NCI-H1417 (cell line): ENCODE measurements at places on chromosomes 12 and 14.

GRCh38 chr14:34554540-34555250 is 15.2 kb upstream of the EAPP start:
- DNase-seq, result no peak

DNA sequence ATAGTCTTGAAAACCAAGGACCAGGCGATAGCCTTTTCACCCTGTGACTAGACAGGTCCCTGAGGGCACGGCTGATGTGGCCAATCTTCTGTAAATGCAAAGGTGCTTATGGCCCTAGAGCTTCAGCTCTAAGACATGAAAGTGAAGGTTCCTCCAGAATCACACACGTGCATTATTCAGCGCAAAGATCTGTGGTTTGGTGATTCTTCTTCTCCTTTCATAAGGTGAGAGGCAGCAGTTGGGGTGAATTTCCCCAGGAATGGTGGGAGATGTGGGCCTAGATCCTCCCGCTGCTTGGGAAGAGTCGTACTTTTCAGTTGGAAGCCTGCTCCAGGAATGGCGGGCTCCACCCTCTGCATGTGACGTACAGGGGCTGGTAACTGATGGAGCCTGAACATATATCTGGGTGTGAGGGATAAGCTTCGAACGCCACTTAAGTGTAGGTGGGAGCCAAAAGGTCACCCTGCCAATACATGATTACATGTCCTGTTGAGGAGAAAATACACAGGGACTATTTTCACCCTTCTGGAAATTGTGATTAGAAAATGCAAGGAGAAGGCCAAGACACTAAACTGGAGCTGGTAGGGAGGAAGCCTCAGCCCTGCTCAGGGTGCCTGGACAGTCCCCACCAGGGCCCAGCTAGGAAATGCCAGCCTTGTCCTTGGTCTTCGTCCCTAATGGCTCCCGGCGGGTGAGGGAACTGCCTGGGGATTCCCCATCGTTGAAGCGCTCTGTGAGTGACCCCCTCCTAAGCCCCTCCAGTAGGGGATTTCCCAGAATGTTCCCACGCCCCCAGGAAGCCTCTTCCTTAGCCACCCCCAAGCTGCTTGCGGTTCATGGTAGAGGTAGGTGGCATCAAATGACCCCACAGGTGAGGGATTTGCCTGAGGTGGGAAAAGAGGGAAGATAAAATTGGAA is 17.6 kb downstream of the BATF start:
- no peak for DNase-seq

DNA sequence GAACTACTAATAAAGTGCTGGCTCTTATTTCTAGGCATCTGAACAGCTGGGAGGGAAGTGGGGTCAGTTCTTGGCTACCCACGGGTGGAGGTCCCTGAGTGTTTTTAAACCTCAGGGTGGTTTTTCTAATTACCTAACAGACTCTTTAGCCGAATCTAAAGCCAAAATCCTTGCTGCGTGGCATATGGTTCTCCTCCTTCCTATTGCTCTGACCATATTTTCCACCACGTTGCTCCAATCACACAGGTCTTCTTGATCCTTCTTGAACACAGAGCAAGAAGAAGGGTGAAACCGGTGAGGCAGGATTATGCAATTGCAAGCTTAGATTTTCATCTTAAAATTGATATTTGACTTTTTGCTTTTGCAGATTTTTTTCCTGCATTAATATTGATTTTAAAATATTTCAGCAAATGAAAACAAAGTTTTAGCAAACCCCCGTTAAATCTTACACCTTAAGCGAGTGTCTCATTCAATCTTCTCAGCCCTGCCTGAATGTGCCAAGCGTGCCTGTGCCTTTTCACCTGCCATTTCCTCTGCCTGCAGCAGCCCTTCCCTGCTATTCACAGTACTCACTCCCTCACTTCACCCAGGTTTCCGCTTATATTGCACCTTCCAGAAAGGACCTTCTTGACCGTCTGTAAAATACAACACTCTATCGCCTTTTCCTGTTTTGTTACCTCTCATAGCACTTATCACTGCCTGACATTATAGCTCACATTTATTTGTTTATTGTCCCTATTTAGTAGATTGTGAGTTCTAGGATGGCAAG is 506.0 kb downstream of the DIO2 start:
- no peak for DNase-seq

DNA sequence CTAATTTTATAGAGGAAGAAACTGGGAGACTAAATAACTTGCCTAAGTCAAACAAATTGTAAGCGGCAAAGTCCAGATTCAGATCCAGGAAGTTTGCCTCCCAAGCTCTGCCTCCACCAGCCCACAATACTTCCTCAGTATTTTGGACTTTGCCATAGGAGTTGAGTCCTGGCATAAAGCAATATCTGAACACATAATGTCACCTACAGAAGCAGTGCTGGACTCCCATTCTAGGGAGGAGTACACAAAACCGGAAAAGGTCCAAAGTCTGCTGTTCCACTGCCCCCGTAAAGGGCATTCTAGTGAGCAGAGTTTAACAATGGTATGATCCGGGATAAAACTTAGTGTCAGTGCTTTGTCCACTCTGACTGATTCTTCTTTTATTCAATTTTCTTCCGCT is 340.5 kb downstream of the FUT8 start:
- no peak for DNase-seq

GRCh38 chr12:80188576-80188975 is 89.2 kb downstream of the OTOGL start:
- DNase-seq, result no peak

- DNase-seq, result no peak
Measured at GRCh38 chr12:5172886-5173285, 129.2 kb downstream of the KCNA5 start.

- no peak for DNase-seq
Measured at GRCh38 chr12:87428701-87429277, 600.4 kb downstream of the C12orf50 start.

DNA sequence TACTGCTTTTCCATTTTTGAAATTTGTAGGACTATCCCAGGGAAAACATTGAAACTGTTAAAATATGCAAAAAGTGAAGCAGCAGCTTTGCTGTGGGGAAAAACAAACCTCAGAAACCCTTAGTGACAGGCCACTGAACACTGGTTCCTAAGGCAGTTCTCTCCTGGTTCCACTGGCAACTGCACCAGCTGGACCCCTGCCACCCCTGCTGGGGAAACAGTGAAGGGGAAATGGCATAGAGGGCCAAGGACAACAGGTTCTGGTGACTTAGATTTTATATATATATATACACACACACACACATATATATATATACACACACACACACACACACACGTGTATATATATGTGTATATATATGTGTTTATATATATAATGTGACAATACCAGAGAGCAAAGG is 16.2 kb upstream of the KRT7 start:
- DNase-seq, result no peak

DNA sequence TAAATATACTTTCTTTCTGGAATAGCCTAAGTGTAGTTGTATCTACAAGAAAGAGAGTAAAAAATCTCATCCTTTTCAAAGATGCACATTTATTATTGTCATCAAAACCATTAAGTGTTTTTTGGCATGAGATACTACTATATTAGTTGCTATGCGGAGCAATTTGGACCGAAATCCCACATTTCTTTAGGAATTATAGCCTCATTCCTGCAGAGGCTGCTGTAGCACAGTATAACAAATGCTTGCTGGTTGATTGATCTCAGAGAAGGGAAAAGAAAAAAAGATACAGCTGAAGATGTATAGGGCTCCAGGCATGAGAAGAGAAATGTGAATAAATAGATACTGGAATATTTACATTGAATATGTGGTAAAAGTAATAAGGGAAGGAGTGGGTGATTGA is 36.0 kb downstream of the RHOJ start:
- no peak for DNase-seq

DNA sequence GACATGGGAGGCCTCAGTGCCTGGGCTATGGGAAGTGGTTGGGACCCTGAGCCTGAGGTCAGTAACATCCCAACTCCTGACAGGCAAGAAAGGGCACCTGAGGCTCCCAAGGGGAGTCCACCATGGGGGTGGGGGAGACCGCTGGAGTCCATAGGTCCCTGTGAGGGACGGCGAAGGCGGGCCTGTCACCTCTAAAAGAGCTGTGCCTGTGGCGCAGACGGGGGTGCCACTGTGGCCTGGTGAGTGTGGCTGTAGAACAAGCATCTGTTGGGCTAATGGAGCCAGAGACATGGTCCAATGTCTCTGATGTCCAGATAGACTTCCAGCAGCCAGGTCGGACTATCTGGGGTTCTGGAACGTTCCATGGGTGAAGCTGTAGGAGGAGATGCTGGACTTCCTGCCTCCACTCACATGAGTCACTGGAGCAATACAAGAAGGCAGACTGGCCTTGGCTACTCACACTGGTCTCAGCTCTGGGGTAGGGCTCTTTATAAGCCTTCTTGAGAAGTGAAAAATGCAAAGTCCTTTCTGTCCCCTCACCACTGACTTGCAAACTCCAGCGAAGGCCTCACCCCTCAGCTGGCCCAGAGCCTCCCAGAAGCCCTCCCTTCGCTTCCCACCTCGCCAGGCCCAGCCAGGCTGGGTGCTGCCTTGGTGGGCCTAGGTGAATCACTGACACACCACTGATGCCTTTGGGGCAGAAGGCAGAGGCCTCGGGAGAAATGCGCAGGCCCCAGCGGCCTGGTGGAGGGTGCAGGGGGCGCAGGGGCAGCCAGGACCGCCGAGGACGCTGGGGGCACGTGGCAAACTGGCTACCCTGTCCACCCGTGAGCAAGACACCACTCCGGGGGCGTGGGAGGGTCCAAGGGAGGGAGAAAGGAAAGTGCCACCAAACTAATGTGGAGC is 1.1 kb upstream of the TRAF3 start:
- DNase-seq, result no peak

GRCh38 chr12:14408208-14408607 is 42.7 kb downstream of the ATF7IP start:
- no peak for DNase-seq

GRCh38 chr12:71108355-71108754 is 49.4 kb downstream of the TSPAN8 start:
- DNase-seq, result no peak

GRCh38 chr14:68315081-68315480 is 477.8 kb downstream of the ZFP36L1 start:
- DNase-seq, result no peak
